ENCODE measurements at places on chromosomes 6 and 20. TPM values are rescaled to one million over a fixed set of nuclear protein-coding genes. Genes with fewer than 3 reads are reported as not detected.

Gene PMEPA1
- 17.7 TPM for total RNA-seq

Gene ACTR5
- total RNA-seq: 5.8 TPM

Gene WFDC8
- not detected for total RNA-seq

Gene DEFB115
- total RNA-seq: not detected

Gene EPPIN
- total RNA-seq: not detected

Gene DBNDD2
- 63.0 TPM for total RNA-seq

Gene RHAG
- total RNA-seq: 0.99 TPM

Gene PGBD1
- 5.8 TPM for total RNA-seq

Gene CALHM4
- total RNA-seq: not detected

Gene CCDC170
- total RNA-seq: 0.57 TPM

Gene RAET1G
- not detected for total RNA-seq

Gene ELOVL2
- total RNA-seq: 0.57 TPM

Gene CD40
- 10.0 TPM for total RNA-seq

Gene C6orf58
- total RNA-seq: not detected

Gene TFEB
- 37.9 TPM for total RNA-seq

Gene VNN1
- 2.7 TPM for total RNA-seq

Gene MLN
- total RNA-seq: not detected

Gene HLA-DMA
- total RNA-seq: 17.2 TPM

Gene ARMH2
- not detected for total RNA-seq

Gene BTN1A1
- not detected for total RNA-seq

Gene EPB41L1
- total RNA-seq: 40.7 TPM

Gene MATN4
- 0.33 TPM for total RNA-seq

Gene DEFB132
- total RNA-seq: not detected

Gene SOX4
- total RNA-seq: 6.5 TPM

Gene SPTLC3
- 4.7 TPM for total RNA-seq

Gene DDO
- 1.5 TPM for total RNA-seq
